ENCODE measurements at places on chromosomes 3 and 15.

DNA sequence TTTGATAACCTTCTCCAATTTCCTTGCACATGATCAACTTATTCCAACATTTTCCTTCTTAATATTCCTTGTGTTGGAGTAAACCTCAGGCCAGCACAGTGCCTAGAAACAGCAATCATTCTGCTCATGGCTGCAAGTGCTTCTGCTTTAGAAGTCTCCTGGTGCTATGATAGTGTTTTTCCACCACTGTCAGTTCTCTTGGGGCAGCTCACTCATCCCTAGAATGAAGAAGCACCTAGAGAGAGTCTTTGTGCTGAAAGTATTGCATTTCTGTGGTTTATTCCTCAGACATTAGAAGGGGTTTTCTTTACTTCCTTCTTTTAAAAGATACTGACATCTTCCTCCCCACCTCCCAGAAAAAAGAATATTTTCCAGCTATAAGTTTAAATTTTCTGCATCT lies 183.5 kb downstream of the RYR3 start:
- DNase-seq = no peak

- no peak for DNase-seq
Measured at GRCh38 chr15:59833366-59833765, 144.2 kb upstream of the BNIP2 start.

GRCh38 chr15:31472636-31473384 lies 146.2 kb downstream of the KLF13 start:
- DNase-seq = peak; percentile 31

DNA sequence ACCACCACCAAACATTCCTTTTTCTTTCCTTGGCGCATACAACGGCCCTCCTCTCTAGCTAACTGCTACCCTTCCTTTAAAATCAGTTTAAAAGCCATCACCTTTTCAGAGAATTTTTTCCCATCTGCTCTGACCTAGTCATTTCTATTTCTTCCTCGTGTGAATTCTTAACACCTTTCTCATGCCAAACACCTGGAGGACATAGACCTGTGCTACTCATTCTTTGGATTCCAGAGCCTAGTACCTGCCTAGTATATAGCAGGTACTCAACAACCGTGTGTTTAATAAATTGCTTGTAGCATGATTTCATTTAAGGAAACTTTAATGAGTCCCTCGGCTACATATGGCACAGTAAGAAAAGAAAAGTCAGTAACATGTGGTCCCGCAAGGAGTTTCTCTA lies 2.0 kb upstream of the TPM1 start:
- DNase-seq = no peak

DNA sequence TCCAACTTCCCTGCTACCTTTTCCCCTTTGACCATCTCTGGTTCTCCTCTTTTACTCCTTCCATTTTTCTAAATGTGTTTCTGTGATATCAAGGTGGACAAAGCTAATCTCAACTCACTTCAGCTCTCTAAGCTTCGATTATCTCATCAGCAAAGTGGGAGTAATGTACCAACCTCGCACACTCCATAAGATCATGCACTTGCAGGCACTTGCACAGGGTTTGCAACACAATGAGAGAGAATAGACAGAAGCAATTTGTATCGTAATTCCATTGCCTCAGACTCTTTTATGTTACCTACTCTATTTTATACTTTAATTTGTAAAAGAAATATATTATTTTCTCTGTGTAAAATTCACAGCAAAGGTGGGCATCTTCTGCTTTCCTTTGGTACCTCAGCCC lies 7.0 kb upstream of the POLQ start:
- DNase-seq = no peak

DNA sequence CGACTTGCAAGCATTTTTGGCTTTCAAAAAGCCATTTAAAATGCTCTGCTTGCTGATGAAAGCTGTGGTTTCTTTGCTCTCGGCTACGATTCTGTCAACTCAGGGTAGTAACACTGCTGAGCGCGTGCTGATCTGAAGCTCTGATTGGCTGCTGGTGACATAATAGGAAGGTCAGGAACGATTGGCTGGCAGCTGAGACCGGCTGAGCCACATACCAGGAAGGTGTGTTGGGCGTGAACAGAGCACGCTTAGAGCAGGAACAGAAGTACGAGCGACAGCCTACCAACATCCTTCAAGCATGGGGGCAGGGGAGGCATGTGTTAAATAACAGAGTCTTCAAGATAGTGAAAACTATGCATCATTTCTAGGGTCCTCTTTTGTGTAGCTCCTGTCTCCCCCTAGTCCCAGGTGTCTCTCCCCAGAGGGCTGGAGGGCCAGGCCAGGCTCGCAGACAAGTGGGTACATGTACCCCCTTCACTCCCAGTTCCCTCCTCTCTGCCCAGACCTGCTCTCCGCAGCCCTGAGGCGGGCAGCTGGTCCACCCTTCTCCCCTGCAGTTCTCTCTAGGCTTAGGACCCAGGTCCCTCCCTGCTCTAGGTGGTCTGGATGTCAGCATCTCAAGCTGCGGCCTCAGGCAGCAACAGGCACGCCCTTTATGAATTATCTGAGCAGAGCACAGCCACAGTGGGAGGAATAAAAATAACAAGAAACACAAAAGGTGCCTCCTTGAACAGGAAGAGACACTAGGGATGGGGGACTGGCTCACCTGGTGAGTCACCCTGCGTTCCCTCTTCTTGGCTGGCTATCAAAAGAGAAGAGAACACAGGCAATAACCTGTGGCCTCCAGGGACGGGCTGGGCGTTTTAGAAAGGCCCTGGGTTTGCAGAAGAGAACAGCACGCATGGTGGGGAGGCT lies 76.0 kb downstream of the TAMM41 start:
- DNase-seq = peak; percentile 57

DNA sequence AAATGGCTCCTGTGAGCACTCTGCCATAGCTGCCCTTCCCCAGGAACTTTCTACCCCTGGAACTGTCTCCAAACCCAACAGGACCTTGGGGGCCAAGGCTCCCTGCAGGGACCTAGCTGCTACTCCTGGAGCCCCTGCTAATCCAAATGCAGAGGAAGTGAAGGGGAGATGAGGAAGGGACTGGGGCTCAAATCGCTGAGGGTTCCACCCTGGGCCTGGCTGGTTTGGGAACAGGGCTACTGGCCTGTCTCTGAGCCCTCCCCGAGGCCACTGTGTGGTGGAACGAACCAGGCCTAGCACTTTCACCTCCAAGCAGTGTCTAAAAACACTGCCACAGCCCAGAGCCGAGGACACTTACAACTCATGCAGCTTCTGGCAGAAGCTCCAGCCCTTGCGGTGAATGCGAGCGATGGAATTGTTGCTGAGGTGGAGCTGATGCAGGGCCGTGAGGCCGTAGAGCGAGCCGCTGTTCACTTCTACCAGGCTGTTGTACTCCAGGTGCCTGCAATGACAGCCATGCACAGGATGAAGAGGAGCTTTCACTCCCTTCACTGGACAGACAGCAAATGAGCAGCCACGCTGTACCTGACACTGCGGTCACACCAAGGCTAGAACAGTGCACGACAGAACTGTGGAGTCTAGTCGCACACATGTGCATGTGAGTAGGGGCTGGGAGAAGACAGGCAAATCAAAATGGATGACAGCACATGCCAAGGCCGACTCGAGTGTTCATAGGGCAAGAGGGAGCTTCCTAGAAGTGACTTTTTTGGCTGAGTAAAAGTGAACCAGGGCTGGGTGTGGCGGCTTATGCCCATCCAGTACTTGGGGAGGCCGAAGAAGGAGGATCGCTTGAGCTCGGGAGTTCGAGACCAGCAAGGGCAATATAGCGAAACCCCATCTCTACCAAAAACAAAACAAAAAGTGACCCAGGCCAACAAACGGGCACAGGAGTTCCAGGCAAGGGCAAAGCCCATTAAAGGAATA lies 90.8 kb downstream of the LRIG1 start:
- no peak for DNase-seq

DNA sequence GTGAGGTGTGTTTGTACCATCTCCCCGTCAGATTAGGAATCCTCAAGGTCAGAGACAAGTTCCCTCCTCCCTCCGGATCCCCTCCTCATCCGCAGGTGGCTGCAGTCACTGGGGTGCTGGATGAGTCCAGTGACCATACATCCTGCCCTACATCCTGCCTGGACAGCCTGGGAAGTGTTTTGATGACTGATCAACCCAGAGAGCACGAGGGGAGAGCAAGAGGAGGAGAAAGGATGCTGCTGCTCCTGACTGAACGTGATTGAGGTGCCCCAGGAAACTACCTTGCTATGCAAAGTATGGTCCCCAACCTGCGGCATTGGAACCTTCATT lies 65.1 kb downstream of the SLC12A8 start:
- DNase-seq = no peak

- no peak for DNase-seq
Measured at GRCh38 chr15:47870956-47871625, 153.8 kb downstream of the SEMA6D start.

- DNase-seq = no peak
Measured at GRCh38 chr15:99090011-99090699, 14.7 kb upstream of the SYNM start.

- no peak for DNase-seq
Measured at GRCh38 chr15:94503293-94503692, 271.9 kb downstream of the MCTP2 start.

GRCh38 chr3:43885908-43886618 lies 195.3 kb downstream of the ABHD5 start:
- DNase-seq = no peak

DNA sequence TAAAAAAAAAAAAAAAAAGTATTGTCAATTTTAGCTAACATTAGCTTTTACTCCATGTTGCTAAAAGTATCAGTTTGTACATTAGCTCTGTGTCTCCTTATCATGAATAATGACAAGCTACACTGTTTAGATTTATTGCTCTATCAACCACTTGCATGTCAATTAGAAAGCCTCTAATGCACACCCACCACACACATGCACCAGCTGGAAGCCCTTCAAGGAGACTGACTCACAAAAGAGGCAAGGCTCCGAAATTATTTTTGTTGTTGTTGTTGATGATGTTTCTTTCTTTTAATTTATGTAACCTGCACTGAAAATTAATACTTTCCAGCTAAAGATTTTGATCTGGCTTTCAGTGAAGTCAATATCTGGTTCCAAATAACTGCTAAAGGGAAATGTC lies 71.5 kb downstream of the ETFA start:
- DNase-seq = no peak

DNA sequence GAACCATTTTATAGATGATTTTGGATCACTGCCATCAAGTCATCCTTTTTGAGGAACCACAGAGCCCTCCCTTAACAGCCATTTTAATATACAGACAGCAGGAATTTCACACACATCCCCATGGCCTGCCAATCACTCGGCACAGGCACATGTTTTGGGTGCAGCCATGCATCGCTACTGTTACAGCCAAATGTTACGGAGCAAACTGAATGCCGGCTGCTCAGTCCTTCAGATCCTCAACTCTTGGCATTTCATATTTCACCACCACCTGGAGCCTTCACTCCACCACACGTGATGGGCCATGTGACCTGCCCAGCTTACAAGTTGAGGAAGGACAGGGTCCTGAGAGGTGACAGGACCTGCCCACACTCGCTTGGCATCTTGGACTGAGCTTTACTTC lies 90.8 kb downstream of the OXNAD1 start:
- no peak for DNase-seq

- no peak for DNase-seq
Measured at GRCh38 chr3:122587572-122587971, 10.1 kb downstream of the PARP15 start.

- no peak for DNase-seq
Measured at GRCh38 chr3:102733791-102734563, 299.2 kb downstream of the ZPLD1 start.

DNA sequence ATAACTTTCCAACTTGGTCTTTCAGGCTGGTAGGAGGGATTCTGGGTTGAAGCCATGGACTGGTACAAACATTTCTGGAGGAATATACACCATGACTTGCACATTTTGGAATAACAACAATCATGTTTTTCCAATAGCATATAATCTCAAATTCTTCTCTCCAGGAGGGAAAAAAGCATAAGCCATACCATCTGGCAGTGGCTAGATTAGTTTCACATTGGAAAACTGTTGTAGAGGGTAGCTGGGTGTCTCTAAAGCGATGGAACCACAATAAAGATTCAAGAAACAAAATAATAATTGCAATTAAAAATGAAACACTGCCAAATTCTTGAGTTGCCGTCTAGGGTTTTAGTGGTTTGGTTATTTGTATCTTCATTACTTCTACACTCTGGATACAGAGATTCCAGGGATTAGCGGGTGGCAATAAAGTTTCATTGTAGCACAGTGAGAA lies 278.5 kb upstream of the RASGRP1 start:
- DNase-seq = no peak

DNA sequence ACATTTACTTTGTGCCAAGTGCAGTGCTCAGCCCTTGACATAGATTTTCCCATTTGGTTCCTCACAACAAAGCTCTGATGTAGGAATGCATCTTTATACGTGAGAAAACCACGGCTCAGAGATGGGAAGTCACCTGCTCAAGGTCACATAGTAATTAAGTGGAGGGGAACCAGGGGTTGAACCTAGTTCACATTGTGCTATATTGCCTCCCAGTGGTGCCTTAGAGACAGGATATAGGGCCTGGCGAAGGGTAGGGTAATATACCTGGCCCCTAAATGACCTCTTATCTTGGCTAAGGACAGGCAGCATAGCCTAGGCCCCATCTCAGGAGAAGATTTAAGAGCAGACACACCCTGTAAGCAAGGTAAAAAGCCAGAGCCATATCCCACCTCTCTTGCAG lies 71.5 kb downstream of the FOXP1 start:
- DNase-seq = no peak

- DNase-seq = no peak
Measured at GRCh38 chr15:65772930-65773329, 19.2 kb downstream of the DENND4A start.

DNA sequence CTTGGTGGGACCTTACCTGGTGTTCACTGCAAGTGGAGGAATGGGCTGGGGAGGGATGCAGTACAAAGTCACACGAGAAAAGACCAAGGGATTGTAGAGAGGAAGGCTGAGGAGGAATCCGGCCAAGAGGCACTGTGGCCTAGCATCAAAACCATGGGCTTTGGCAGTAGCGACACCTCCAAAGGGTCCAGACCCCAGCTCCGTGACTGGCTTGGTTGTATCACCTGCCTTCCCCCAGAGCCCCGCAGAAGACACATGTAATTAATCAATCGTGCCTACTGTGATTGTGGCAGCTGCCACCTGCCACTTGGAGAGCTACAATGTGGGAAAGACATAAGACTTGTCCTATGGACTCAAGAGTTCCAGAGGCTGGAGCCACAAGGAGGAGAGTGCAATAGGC lies 54.7 kb downstream of the ST8SIA2 start:
- DNase-seq = no peak

DNA sequence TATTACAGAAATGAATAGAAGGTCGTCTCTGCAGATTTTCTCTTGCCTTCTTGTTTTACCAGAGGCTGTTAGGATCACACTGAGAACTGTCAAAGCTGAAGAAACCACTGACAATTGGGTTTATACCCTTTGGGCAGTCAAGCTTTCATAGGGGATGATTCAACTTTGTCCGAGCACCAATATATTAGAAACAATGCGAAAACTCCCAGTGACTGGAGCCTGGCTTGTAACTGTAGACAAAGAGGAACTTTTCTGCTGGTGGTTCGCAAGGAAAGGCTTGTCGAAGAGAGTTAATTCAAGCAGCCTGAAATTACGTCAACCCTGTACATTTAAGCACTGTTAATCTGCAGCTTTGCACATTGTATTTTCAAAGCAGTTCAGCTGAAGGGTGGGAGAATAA lies 193.2 kb upstream of the ZNF385D start:
- no peak for DNase-seq

GRCh38 chr15:74967670-74968069 lies 11.1 kb upstream of the RPP25 start:
- DNase-seq = no peak
